COR-L47 (cell line): ENCODE measurements at places on chromosomes 7 and 10.

GRCh38 chr7:69457595-69458504 lies 140.4 kb upstream of the AUTS2 start:
- DNase-seq = peak; percentile 80

GRCh38 chr10:114071178-114071577 lies 27.5 kb downstream of the ADRB1 start:
- no peak for DNase-seq

- no peak for DNase-seq
These were observed 88.4 kb upstream of the ZMIZ1 start for GRCh38 chr10:78980354-78980753.

- no peak for DNase-seq
These were observed 2.5 kb downstream of the KAT6B start for GRCh38 chr10:74828946-74829345.

DNA sequence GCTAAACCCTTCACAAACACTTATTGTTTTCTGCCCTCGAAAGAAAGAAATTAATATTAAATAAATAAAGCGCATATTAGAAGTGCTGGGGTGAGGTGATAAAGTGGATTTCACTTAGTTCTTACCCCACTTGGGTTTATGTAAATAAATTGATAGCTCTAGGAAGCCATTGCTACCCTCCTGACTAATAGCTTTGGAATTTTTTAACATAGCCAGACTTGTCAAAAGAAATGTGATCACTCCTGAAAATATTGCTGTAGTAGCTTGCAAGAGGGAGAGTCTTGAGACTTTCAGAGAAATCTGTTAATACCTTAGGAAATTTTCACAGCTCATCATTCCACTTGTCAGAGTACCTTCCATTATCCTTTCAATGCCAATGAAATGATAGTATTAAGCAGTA lies 7.6 kb downstream of the ARL5B start:
- DNase-seq = no peak

DNA sequence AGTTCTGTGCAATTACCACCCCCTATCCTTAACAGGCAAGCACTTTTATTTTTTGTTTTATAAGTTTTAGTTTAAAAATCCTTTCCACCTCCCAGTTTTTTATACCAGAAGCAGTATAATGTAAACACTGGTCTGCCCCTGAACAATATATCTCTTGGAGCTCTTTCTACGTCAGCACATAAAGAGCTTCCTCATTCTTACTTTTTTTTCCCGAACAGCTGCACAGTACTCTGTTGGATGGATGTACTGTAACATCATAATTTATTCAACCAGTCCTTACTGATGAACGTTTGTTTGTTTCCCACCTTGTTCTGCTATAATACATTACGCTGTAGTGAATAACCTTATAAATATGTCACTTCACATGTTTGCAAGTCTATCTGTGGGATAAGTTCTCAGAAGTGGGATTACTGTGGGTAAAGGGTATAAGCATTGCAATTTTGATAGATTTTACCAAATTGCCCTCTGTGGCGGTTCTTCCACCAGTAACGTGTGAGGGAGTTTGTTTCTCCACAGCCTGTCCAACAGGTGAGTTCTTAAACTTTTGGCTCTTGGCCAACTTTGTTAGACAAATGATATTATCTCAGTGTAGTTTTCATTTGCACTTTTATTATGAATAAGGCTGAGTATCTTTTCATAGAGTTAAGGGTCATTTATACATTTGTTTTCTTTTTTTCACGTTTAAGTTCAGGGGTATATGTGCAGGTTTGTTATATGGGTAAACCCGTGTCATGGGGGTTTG lies 32.8 kb downstream of the ADRA2A start:
- DNase-seq = peak; percentile 1

DNA sequence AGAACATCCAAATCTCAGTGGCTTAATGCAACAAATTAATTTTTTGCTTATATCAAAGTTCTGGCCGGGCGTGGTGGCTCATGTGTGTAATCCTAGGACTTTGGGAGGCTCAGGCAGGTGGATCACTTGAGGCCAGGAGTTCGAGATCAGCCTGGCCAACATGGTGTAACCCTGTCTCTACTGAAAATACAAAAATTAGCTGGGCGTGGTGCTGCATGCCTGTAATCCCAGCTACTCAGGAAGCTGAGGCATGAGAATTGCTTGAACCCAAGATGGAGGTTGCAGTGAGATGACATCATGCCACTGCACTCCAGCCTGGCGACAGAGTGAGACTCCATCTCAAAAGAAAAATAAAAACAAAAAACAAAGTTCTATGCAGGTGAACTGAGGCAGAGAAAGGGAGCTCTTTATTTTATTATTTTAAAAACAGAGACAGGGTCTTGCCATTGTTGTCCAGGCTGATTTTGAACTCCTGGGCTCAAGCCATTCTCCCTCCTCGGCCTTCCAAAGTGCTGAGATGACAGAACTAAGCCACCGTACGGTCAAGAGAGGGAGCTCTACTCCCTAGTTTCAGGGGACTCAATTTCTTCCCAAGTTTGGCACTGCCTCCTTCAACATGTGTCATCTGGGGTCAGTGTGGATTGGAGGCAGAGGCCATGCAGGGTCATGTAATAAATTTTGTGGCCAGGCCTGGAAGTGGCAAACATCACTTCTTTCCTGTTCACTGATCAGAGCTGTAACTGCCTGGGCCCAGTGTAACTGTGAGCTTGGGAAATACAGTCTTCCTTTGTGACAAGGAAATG lies 2.4 kb downstream of the ADCK2 start:
- no peak for DNase-seq

- DNase-seq = no peak
These were observed 310.6 kb downstream of the HDAC9 start for GRCh38 chr7:18806177-18806576.

DNA sequence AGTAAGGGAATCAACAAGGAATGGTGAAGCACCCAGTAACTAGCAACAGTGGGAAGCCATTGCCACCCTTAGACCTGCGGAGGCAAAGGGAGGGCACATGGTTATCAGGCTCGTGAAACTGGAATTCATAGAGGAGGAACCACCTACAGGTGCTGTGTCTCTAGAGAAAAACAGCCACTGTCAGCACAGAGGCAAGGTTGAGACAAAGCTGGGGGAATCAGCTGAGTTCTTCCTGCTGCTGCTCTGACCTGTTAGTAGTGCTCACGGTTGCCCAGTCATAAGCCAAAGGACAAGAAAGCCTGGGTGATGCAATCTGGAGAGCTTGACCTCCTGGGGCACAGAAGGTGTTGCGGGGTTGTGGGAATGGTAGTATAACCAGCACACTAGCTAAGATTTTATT lies 110.1 kb downstream of the TPST1 start:
- no peak for DNase-seq

GRCh38 chr10:72315611-72316385 lies 38.9 kb downstream of the DNAJB12 start:
- DNase-seq = no peak

- DNase-seq = no peak
These were observed 5.9 kb downstream of the PGAM2 start for GRCh38 chr7:44059219-44060090.

- no peak for DNase-seq
These were observed 33.5 kb upstream of the RHOBTB1 start for GRCh38 chr10:60977161-60978122.

DNA sequence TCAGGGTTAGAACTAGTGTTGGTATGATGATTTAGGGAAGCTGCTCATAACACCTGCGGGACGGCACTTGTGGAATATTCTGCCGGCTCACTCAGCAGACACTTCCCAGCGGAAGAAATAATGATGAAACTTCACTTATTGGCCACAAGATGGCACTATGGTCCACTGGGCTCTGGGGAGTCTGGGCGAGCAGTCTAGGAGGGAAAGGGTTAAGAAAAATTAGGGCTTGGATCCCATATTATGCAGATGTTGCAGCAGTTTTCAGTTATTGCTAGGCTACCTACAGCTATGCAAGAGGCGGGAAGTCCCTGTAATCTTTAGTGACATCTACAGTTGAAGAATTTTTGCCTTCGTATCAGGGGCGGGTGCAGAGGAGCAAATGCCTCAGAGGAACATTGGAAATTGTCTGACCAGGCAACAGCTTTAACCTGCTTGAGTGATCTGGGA lies 238.7 kb upstream of the PRSS58 start:
- DNase-seq = no peak

DNA sequence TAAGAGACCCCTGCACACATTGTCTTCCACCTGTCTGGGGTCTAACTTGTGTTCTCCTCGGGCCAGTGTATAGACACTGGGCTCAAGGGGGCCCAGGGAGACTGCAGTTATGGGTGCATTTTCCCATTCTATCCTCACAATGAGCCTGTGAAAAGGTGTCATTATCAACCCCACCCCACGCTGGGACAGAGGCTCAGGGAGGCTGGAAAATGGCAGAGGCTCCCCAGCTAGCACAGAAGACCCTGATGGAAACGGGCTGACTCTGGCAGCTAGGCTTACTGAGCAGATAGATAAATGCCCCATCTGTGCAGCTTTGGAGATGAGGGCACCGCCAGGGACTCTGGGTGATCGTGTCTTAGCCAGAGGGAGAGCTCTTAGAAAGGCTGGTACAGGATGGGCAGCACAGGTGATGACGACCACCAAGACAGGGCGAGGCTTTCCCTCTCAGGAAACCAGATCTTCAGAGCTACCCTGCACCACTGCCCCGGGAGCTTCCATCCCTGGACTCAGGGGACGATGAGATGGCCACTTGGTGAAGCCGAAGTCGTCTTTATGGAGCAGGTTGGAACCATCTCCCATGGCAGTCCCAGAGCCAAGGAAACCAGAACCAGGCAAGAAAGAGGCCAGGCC lies 58.2 kb upstream of the CHST15 start:
- DNase-seq = no peak

- DNase-seq = no peak
These were observed 465 bp upstream of the NPY start for GRCh38 chr7:24283554-24283896.

GRCh38 chr10:28545967-28546644 lies 13.2 kb downstream of the WAC start:
- DNase-seq = no peak

- DNase-seq = no peak
These were observed 79.2 kb upstream of the FRMD4A start for GRCh38 chr10:14409856-14410458.

- DNase-seq = no peak
These were observed 181.5 kb downstream of the TCERG1L start for GRCh38 chr10:131130025-131130424.

- DNase-seq = no peak
These were observed 15.3 kb downstream of the TPK1 start for GRCh38 chr7:144820552-144820951.

DNA sequence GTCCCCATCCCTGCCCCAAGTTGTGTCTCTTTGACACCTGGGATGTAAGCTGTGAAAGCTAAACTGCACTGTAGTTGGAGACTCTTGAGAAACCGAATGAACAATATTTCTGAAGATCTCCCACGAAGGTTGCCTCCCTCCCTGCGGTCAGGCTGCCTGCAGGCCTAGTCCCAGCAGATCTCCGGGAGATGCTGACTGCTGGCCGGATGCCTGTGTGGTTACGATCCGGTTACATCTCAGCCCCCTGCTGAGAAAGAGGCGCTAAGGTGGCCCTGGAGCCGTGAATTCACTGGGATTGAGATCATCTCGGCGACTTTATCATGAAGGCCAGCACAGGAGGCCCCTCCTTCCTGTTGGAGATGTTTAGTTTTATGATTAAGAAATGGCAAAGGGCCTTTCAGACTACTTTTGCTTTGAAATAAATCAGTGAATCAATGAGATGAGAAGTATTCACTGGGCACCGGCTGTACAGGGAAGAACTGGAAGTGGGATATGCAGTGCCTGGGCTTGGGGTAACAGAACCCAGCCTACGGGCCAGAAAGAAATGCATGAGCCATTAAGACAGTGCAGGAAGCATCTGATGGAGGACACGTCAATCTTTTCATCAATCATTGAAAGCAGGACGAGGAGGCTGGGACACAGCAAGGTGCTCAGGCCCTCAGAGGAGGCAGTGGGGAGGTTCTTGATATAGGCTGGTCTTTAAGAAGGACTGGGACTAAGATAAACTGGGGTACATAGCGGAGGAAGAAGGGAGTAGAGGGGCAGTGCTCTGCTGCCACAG lies 177.6 kb downstream of the PRKAG2 start:
- no peak for DNase-seq

GRCh38 chr10:91194497-91195179 lies 25.8 kb upstream of the PCGF5 start:
- no peak for DNase-seq

- DNase-seq = no peak
These were observed 14.4 kb downstream of the NAMPT start for GRCh38 chr7:106270122-106270977.
